ENCODE measurements at places on chromosomes 3 and 15.

GRCh38 chr15:40793216-40793989 lies 13.5 kb upstream of the ZFYVE19 start:
- no peak for DNase-seq

DNA sequence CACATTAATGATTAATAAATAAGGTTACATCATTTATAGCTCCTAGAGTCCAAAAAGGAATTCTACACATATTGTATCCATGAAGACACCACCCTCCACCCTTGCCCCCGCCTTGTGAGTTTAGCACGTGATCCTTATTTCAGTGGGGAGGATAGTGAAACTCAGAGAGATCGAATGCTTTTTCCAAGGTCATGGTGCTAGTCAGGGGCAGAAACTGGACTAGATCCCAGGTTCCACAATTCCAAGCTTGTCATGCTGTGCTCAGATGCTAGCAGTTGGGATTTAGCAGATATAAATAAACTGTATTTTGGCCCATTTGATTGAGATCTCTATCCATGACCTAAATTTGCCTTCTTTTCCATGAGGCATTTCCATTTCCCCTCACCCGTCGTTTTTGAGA lies 227.4 kb upstream of the THRB start:
- DNase-seq, result no peak

GRCh38 chr15:41822471-41822870 lies 5.4 kb upstream of the JMJD7 start:
- DNase-seq, result no peak

DNA sequence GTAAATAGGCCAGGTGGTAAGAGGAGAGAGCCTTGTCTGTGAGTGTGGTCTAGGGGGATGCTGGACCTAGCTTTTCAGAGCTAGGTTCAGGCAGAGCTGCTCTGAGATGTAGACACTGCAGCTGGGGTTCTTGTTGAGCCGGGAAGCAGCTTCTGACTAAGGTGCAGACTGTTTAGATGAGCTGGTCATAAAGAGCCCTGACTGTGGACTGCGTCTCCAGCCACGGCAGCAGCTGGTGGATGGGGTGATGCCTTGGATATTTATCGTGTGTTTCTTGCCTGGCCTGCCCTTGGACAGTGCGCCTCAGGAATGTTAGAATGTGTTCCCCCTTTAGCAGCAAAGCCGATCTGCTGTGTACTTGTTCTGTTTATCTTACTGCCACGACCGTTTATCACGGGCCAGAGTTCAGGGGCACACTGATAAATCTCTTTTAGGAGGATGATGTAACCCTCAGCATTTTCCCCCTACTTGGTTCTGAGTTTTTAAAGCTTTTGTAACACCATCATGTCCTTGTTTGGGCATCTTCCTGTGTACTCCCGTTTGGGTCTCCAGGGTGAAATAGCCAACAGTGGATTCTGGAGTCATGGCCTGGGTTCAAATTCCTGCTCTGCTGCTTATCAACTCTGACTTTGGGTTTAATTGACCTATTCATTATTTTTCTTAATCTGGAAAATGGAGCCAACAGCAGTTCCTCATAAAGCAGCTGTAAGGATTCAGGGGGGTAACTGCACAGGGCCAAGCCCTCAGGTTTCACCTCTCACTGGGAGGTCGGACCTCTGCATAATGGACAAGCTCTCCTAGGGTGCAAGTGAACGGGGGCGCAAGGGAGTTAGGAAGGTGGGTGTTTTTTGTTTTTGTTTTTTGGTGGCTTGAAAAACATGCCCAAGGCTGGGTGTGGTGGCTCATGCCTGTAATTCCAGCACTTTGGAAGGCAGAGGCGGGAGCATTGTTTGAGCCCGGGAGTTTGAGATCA lies 51.4 kb downstream of the FLNB start:
- no peak for DNase-seq
